ACHN (cell line): ENCODE measurements at places on chromosomes 7 and 10.

GRCh38 chr7:106010866-106011265 is 47.8 kb downstream of the CDHR3 start:
- DNase-seq = no peak

- no peak for DNase-seq
These were observed 145.6 kb upstream of the ZNF32 start for GRCh38 chr10:43794181-43794815.

- DNase-seq = peak; percentile 21
These were observed 45.5 kb downstream of the AOC1 start for GRCh38 chr7:150897502-150898474.

DNA sequence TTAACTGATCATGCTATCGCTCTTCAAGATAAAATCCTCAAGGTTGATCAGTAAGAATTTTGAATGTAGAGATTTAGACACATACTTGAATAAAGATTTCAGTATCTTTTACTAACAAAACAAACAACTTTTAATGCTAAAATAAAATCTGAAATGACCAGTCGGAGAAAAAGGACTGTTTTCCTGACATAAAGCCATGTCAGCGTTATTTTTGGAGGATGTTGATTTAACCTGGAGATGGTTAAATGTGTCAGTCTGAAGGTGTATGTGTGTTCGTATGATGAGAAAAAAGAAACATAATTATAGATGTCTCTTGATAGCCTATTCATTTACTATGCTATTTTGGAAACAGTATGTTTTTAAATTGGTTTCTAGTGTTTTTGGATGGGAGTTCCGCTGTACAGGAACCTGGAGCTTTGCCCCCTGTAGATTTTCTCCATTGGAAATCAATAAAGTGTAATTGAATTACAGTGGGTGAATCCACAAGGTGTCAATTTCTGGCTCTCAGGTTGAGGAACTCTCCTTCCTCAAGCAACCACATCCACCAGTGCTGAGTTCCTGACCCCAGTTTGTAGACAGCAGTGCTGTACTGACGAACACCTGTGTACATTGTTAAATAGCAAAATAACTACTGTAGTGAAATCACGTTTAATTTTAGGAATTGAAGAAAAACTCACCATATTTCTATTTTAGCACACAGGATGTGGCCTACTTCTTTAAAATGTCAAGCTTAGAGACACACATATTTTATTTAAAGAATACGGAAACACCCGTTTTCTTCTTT is 670.1 kb downstream of the MAGI2 start:
- DNase-seq = no peak

- DNase-seq = no peak
These were observed 139.1 kb downstream of the XPNPEP1 start for GRCh38 chr10:109784236-109784635.

- no peak for DNase-seq
These were observed 238.0 kb downstream of the TCERG1L start for GRCh38 chr10:131073469-131074035.

DNA sequence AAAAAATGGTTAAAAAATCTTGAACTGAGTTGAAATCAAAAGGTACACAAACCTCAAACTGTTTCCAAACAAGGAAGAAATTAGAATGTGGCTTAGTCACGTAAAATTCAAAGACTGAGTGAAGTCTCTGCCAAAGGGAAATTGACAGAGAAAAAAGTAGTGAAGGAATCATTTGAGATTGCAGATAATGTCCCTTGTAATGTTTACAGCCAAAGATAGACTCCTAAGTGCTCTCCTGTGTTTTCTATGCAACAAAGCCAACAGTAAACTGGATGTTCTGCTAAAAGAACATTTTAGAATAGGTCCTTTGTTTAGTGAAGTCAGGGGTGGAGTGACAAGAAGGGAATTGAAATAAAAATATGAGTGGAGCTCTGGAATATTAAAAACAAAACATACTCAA is 117.9 kb downstream of the ITGA8 start:
- no peak for DNase-seq

DNA sequence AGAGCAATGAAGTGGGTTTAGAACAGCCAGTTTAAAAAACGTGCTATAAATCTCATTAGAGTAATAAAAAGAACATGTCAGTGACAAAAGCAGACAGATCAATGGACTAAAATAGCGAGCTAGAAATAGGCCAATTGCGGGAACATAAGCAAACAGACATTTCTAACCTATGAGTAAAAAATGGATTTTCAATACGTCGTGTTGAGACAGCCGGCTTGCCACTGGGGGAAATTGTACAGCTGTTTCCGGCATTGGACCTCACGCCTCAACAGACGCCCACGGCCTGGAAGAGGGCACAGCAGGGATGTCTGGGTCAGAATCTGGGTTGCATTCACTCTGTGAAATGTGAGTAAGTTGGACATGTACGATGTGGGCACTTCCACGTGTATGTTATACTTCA is 92.9 kb downstream of the SVOPL start:
- no peak for DNase-seq

DNA sequence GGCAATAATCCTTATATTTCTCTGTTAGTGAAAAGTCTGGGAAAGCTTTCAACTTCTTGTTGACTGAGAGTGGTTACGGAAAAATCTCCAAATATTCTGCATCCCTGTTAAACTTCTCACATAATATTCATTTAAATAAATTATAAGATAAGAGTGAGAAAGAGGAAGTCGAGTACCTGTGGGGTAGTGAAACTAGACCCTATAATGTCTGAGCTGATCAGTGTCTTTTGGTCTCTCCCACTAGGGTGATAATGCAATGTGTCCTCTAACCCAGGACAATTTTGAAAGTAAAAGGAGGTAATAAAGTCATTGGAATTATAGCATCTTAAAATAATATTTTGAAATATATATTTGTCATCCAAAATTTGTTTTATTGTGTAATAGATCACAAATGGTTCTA is 2.1 kb upstream of the AGR3 start:
- DNase-seq = no peak

DNA sequence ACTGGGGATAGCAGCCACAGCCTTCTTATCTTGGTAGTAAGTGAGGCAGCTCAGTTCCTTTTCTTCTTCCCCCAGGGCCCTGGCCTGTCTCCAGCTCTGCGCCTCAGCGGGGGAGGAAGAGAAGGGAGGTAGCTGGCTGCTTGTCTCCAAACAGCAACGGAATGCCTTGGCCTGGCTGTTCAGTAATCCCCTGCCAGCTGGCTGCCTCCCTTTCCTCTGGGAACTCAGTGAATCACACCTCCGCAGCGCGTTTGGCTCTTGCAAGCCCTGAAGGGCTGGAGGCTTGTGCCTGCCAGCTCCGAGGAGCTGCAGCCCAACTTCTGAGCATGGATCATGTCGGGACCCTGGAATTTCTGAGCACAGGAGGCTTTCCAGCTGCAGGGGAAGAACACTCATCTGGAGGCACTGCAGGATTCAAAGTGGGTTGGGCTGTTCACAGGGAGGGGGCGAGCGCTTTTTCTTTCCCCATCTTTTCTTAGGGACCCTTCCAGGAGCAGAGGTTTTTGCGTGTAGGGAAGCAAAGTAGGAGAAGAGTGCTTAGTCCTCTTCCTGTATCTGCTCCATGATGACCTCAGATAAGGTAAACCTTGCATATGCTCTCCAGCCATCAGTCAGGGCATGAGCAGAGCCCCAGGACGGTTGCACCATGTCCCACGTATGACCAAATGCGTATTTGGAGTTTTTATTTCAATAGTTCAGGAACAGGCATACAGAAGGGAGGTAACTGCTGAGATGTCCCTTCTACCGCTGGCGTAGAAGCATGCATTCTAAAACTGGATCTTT is 253.2 kb upstream of the INHBA start:
- DNase-seq = peak; percentile 99

DNA sequence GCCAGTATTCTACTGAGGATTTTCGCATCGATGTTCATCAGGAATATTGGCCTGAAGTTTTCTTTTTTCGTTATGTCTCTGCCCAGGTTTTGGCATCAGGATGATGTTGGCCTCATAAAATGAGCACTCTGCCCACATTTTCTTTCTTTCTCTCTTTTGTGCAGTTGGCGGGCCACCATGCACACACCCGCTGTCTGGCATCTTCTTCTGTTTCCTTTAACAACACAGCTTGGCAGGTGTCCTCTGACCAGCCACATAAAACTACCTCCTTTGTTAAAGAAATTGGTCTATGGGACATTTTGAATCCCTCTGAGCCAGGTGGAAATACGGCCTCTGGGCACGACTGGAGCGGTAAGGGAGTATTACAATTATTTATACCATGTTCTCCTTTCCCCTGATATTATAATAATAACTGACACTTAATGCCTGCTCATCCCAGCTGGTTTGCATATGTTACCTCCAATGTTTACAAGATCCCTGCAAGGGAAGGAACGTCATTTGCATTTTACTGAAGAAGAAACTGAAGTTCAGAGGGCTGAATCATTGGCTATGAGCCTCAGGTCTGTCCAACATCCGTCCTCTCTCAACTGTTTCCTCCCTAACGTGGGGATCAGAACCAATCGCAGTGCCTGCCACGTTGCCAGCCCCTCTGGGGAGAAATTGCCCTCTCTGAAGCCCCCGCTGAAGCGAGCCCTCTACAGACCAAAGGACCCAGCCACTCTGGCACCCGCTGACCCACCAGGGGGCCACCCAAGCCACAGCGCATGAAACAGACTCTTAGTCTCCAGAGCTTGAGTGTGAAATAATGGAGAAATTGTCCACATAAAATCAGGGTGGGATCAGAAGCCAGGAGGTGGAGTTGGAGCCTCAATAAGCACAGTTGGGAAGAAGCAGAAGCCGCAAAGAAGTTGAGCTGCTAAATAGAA is 125.0 kb upstream of the FOXK1 start:
- no peak for DNase-seq

- DNase-seq = no peak
These were observed 3.1 kb downstream of the INA start for GRCh38 chr10:103280031-103280430.

DNA sequence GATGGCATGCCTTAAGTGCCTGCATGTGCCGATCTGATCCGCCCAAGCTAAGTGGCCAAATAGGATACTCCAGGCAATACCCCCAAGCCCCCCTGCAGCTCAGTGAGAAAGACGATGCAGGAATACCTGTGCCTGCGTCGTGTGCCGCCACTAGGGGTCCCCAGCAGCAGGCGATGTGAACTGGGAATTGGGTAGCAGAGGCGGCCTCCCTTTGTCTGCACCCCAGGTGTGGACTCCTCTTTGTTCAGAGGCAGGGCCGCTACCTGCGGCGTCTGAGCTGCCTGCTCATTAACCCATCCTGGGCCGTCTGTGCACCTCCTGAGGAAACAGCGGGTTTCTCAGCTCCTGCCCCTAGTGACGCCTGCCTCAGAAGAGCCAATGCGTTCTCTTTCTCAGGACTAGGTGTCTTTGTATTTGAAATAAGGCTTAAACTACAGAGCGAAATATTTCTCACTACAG is 4.8 kb upstream of the CHN2 start:
- peak; percentile 55 for DNase-seq

GRCh38 chr7:44569959-44570358 is 3.7 kb downstream of the DDX56 start:
- no peak for DNase-seq

DNA sequence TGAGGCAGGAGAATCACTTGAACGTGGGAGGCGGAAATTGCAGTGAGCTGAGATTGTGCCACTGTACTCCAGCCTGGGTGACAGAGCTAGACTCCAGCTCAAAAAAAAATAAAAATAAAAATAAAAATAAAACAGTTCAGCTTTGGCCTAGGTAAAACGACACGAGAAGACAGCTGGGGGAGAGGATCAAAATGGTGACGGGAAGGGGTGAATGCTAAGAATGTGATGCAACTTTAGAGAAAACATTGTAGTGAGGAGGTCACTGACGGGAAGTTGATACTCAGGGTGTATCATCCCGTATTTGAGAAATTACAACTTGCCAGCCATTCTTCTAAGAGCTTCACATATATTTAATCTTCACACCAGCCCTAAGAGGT is 1.1 kb downstream of the NDST2 start:
- DNase-seq = no peak

DNA sequence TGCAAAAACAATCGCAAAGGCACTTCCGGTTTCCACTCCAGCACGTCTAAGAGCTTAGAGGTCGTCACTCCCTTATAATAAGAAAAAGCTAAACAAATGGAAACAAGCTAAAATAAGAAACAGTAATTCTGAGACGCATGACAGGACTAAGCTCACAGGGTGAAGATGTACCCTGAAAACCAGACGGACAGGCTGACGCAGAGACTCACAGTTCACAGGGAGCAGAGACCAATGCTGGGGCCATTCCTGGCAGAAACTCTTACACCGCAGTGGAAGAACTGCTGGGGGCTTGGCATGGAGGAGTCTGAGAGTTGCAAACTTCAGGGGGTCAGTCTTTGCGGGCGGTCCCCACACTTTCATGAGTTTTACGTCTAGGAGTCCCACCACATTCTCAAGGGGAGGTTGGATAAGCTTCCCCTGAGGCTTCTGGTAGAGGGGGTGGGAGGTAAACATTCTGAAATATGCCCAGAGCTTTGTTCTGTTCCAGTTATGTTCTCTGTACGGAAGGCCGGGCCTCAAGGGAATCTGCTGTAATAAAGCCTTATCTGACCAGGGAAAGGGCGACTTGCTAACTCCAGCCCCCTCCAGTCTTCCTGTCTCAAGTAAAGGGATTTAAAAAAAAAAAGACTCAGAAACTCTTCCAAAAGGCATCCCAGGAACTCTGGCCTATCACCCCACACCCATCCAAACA is 47.8 kb downstream of the BRI3 start:
- no peak for DNase-seq

DNA sequence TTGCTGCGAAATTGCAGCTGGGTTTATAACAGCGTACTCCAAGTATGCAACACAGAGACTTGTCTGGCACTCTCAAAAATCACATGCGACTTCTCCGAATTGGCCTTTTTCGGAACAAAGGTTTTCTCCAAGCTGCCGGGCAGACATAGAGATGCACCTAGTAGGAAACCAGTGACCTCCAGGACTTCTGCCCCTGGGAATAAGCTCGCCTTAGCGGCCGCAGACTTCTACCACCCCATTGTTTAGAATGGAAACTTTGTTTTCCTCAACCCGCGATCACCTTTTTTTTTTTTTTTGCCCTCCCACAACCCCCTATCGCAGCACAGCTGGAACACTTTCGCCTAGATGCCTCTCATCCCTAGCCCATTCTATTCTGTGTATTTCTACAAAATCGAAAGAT is 4.9 kb upstream of the HOXA10 start:
- no peak for DNase-seq

DNA sequence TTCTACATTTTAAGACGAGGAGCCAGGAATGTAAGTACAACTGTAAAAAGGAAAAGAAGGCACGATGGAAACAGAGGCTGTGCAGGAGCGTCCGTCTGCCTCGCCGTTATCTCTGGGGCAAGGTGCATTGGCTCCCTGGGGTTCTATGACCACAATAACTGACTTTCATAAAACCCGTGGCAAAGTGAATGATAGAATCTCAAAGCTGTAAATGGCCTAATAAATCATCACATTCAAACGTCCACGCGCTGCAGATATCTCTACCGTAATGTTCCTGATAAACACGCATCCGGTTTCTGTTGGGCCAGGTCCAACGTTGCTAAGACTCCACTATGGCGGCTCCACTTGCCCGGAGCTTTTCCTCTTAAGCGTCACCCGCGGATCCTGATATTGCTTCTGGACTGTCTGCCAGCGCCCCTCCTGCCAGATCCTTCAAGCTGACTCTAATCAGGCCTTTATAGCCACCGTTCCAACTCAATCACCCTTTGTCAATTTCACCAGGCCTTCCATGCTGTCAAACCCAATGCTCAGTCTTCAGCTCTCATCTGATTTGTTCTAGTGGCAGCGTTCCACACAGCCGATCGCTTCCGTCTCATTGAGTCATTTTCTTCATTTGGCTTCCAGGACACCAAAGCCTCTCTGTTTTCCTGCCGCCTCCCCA is 265.6 kb upstream of the FOXK1 start:
- DNase-seq = no peak
